ENCODE measurements at places on chromosomes 7 and 10.

DNA sequence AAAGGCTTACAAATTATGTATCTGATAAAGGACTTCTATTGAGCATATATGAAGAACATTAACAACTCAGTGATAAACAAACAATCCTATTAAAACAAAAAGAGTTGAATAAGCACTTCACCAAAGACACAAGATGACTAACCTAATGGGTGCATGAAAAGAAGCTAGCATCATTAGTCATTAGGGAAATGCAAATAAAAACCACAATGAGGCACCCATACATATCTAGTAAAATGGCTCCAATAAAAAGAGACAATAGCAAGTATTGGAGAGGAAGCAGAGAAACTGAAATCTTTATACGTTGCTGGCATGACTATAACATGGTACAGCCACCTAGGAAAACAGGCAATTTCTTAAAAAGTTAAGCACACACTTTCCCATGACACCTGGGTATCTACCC lies 77.6 kb upstream of the ZMIZ1 start:
- H3K36me3 ChIP-seq = no peaks in the 10 kb centered on the region
- peak; percentile 61 for DNase-seq
- no peaks in the 10 kb centered on the region for H3K4me1 ChIP-seq
- no peak overlapping the region for H3K4me3 ChIP-seq

DNA sequence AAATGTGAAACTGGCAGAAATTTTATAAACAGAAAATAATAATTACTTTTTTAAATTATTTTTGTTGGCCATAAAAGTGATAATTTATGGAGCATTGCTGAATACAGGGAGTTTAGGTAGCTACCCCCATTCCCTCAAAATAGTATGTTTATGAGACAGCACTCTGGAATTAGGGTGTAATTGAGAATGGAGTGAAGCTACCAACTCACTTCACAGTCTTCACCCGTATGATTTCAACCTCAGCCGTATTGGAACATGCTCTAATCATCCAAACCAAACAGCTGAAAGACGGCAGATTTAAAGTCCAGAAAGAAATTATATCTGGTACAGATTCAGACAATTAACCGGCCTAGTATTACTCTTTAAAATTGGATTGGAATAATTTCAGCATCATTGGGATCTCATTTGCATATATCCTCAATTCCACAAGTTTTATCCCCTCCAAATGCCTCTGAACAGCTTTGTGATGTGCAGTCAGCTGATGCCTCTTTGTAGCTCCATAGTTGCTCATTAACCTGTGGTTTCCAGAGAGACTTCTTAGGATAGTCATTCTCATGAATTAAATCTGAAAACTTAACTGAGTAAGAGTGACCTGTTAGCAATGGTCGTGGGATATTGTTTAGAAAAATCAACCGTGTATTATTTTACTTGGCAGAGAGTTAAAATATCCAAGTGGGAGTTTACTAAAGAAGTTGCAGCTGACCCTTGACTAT lies 59.1 kb upstream of the GJD4 start:
- H3K27ac ChIP-seq = peak overlapping the region; percentile 94
- H3K36me3 ChIP-seq = peaks cover 17% of the 10 kb centered on the region
- no peak for DNase-seq
- H3K27me3 ChIP-seq = no peaks in the 10 kb centered on the region
- H3K4me3 ChIP-seq = no peak overlapping the region

GRCh38 chr7:141696348-141696747 lies 5.6 kb downstream of the DENND11 start:
- no peak overlapping the region for H3K4me3 ChIP-seq
- H3K36me3 ChIP-seq = no peaks in the 10 kb centered on the region

DNA sequence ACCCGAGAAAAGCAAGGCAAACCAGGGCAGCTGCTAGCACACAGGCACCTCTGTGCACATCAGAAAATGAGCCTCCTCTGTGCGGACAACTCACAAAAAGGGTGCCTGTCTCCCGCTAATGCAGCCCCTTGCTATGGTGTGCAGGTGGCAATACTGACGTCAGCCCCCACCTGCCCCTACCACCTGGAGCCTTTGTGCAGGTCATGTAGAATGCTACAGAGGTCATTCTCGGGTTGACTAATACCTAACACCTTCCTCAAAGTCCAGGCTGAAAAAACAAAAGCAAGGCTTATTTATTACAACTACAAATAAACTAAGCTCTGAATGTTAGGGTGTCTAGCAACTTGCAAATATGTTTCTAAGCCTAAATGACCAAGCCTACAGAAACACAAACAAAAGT lies 13.9 kb downstream of the PIP4K2A start:
- DNase-seq = no peak
- H3K27me3 ChIP-seq = no peaks in the 10 kb centered on the region
- H3K36me3 ChIP-seq = no peaks in the 10 kb centered on the region
- no peak overlapping the region for H3K4me3 ChIP-seq

- DNase-seq = no peak
- H3K4me3 ChIP-seq = no peak overlapping the region
- no peaks in the 10 kb centered on the region for H3K4me1 ChIP-seq
- H3K36me3 ChIP-seq = no peaks in the 10 kb centered on the region
- no peaks in the 10 kb centered on the region for H3K27me3 ChIP-seq
- no peak overlapping the region for H3K27ac ChIP-seq
These were observed 80.7 kb downstream of the THSD7A start for GRCh38 chr7:11751315-11751714.

- DNase-seq = peak; percentile 27
- peaks cover 2% of the 10 kb centered on the region for H3K4me1 ChIP-seq
- no peak overlapping the region for H3K4me3 ChIP-seq
- H3K27me3 ChIP-seq = no peaks in the 10 kb centered on the region
- H3K27ac ChIP-seq = no peak overlapping the region
These were observed 898.6 kb downstream of the LRMDA start for GRCh38 chr10:76329891-76330575.

GRCh38 chr10:69842882-69843281 lies 41.2 kb downstream of the COL13A1 start:
- no peak overlapping the region for H3K27ac ChIP-seq
- DNase-seq = peak; percentile 89
- no peaks in the 10 kb centered on the region for H3K27me3 ChIP-seq

- H3K27me3 ChIP-seq = no peaks in the 10 kb centered on the region
- H3K36me3 ChIP-seq = peaks cover 86% of the 10 kb centered on the region
- H3K4me3 ChIP-seq = no peak overlapping the region
- no peaks in the 10 kb centered on the region for H3K4me1 ChIP-seq
These were observed 285.9 kb downstream of the CELF2 start for GRCh38 chr10:11303361-11304170.

DNA sequence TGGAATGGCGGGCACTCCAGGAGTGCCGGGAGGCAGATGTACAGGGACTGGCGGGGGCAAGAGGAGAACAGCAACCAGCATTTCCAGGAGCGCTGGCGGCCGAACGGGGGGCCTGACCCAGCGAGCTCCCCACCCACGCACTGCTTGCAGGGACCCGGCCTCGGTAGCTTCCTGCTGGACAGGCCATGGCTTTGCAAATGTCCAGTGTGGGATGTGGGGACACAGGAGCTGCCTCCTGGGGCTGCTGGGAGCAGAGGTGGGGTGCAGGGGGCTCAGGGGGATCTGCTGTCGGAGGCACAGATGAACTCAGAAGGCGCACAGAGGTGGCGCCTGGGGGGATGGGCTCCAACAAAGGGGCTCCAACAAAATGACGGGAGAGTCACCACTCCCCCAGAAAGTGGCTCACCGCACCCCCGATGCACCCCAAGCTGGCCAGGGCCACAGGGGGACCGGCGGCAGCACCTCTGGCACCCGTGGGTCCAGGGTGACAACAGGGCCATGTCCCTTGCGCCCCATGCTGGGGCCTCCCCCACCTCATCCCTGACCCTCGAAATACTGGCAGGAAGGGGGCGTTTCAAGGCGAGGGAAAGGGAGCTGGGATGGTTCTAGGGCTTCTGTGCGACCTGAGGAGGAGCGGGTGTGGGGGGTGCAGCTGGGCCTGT lies 41.1 kb downstream of the AP5Z1 start:
- no peak for DNase-seq
- H3K4me3 ChIP-seq = no peak overlapping the region
- no peak overlapping the region for H3K27ac ChIP-seq

DNA sequence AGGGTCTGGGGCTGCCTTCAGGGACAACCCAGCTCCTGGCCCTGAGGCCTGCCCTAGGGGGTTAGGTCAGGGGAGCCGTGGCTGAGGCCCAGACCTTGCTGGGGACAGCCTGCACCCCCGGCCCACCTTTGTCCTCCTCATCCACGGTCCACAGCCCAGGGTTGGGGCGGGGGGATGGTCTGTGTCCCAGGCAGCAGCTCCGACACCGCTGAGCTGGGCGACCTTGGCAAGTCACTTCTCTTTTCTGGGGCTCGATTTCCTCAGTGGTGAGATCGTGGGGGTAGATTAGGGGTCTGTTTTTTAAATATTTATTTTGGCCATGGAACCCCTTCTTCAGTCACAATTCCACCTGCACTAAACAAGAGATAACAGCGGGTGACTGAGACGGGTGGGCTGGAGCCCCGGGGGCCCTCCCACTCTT lies 30.9 kb downstream of the DNAJB12 start:
- no peaks in the 10 kb centered on the region for H3K36me3 ChIP-seq
- DNase-seq = no peak
- H3K27ac ChIP-seq = no peak overlapping the region
- H3K27me3 ChIP-seq = no peaks in the 10 kb centered on the region

GRCh38 chr10:29239569-29240472 lies 49.0 kb upstream of the LYZL1 start:
- H3K4me1 ChIP-seq = no peaks in the 10 kb centered on the region
- no peak overlapping the region for H3K27ac ChIP-seq
- no peaks in the 10 kb centered on the region for H3K36me3 ChIP-seq
- H3K27me3 ChIP-seq = no peaks in the 10 kb centered on the region
- peak; percentile 35 for DNase-seq

DNA sequence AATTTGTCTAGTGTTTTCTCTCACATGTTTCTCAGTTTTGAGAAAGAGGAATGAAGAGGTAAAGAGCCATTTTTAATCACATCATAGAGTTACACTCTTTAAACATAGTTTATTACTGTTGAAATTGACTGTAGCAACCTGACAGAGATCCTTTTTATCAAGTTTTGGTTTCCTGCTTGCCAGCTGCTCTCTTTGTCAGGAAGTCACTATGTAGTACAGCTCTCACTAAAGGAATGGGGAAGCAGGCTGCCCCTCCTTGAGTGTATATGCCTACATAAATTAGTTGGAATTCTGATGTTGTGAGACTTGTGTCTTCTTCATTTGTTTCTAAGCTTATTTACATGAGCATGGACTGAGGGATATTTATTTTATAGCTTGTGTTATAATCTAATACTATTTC lies 1274.0 kb upstream of the CELF2 start:
- no peaks in the 10 kb centered on the region for H3K36me3 ChIP-seq
- no peaks in the 10 kb centered on the region for H3K27me3 ChIP-seq
- no peak overlapping the region for H3K27ac ChIP-seq
- no peak overlapping the region for H3K4me3 ChIP-seq
- DNase-seq = no peak

- H3K27me3 ChIP-seq = no peaks in the 10 kb centered on the region
- no peaks in the 10 kb centered on the region for H3K36me3 ChIP-seq
These were observed 95.7 kb upstream of the ARMC3 start for GRCh38 chr10:22832066-22832602.

- H3K4me1 ChIP-seq = no peaks in the 10 kb centered on the region
- H3K27ac ChIP-seq = no peak overlapping the region
- DNase-seq = no peak
- H3K27me3 ChIP-seq = no peaks in the 10 kb centered on the region
- no peak overlapping the region for H3K4me3 ChIP-seq
- H3K36me3 ChIP-seq = peaks cover 43% of the 10 kb centered on the region
These were observed 68.5 kb downstream of the AP3M1 start for GRCh38 chr10:74081941-74082718.

GRCh38 chr7:24728503-24729364 lies 28.5 kb downstream of the GSDME start:
- H3K4me3 ChIP-seq = no peak overlapping the region
- H3K36me3 ChIP-seq = peaks cover 4% of the 10 kb centered on the region
- no peaks in the 10 kb centered on the region for H3K27me3 ChIP-seq
- H3K27ac ChIP-seq = no peak overlapping the region

- no peaks in the 10 kb centered on the region for H3K27me3 ChIP-seq
- peaks cover 9% of the 10 kb centered on the region for H3K4me1 ChIP-seq
- peaks cover 20% of the 10 kb centered on the region for H3K36me3 ChIP-seq
- H3K4me3 ChIP-seq = peak overlapping the region; percentile 88
- H3K27ac ChIP-seq = no peak overlapping the region
These were observed 879 bp downstream of the NUDT5 start for GRCh38 chr10:12194752-12195271.

- H3K4me1 ChIP-seq = peaks cover 2% of the 10 kb centered on the region
- no peak overlapping the region for H3K4me3 ChIP-seq
- H3K27me3 ChIP-seq = peaks cover 18% of the 10 kb centered on the region
- no peak overlapping the region for H3K27ac ChIP-seq
- no peak for DNase-seq
These were observed 161.4 kb downstream of the PLXNA4 start for GRCh38 chr7:132414857-132415256.

DNA sequence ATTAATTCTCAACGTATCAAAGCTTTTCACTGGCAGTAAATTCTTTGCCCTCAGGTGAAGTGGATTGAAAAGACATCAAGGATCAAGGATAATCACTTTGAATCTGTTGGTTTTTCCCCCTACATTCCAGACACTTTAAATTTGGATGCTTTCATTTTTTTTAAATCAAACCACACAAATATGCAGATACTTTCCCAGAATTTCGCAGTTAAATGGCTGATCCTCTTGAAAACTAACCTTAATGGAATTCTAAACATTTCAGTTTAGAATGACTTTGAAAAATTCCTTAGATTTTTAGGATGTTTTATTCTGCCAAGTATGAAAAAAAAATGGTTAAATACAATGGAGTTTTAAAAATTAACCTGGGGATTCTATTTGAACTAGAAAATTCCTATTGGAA lies 325.9 kb downstream of the GFRA1 start:
- no peaks in the 10 kb centered on the region for H3K36me3 ChIP-seq
- H3K4me3 ChIP-seq = no peak overlapping the region
- peak overlapping the region; percentile 89 for H3K27ac ChIP-seq
- H3K4me1 ChIP-seq = peaks cover 8% of the 10 kb centered on the region
- no peak for DNase-seq
- no peaks in the 10 kb centered on the region for H3K27me3 ChIP-seq

GRCh38 chr7:82851121-82851520 lies 311.6 kb downstream of the PCLO start:
- no peaks in the 10 kb centered on the region for H3K36me3 ChIP-seq
- no peak overlapping the region for H3K4me3 ChIP-seq
- DNase-seq = no peak
- H3K27ac ChIP-seq = no peak overlapping the region
- no peaks in the 10 kb centered on the region for H3K4me1 ChIP-seq

- no peak overlapping the region for H3K4me3 ChIP-seq
- H3K36me3 ChIP-seq = no peaks in the 10 kb centered on the region
- no peak for DNase-seq
- no peak overlapping the region for H3K27ac ChIP-seq
- no peaks in the 10 kb centered on the region for H3K27me3 ChIP-seq
These were observed 66.6 kb downstream of the CALML3 start for GRCh38 chr10:5591336-5591824.

All from mesenchymal stem cell (in vitro differentiated cells and primary cell).